NCI-H1930 (cell line): ENCODE measurements at places on chromosomes 16 and 17.

GRCh38 chr17:72362376-72363088, 241.7 kb downstream of the SOX9 start:
- DNase-seq: no peak

DNA sequence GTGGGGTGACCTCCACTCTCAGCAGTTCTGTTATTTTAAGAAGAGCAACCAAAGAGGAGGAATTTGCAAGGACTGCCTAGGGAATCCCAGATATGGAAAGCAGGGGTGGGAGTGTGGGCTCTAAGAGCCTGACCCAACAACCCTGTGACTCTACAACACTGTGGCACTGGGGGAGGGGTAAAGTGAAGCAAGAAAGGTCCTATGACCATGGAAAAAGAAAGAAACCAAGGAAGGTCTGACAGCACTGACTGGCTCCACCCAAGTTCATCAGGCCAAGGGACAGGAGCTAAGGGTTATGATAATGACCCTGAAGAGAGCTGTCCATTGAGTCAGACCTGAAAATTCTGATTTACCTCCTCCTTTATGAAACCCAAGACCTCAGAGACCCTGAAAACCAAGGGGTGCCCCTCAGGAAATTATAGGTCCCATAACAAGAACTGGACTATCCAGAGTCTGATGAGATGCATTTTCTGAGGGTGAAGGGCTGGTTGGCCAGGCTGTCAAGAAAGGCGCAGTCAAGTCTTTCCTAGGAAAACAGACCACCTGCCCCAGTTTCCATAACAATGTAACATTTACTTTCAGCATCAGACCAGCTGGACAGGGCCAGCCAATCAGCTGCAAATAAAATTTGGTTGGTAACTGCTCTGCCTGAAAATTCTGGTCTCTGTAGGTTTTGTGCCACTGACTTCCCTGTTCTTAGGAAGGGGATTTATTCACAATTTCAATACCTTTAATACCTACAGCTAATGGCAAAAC, 53.8 kb upstream of the MTMR4 start:
- DNase-seq: no peak

- DNase-seq: no peak
These were observed 320.2 kb downstream of the MAP2K6 start for GRCh38 chr17:69734656-69735055.

GRCh38 chr17:63481488-63481870, 4.6 kb downstream of the ACE start:
- DNase-seq: no peak

DNA sequence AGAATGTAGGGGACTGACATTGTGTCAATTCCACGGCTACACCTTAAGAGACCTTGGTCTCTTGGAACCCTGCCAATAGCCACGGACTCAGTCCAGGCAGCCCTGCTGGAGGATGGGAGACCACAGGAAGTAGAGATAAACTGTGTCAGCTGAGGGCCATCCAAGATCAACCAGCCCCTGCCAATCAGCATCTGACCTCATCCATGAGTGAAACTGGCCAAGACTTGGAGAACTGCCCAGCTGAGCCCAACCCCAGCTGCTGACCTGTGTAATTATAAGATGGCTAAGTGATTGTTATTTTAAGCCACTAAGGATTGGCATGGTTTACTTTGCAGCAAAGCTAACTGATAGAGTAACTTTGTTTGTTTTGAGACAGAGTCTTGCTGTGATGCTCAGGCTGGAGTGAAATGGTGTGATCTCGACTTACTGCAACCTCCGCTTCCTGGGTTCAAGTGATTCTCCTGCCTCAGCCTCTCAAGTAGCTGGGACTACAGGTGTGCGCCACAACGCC, 13.3 kb upstream of the YWHAE start:
- DNase-seq: no peak

GRCh38 chr16:19481296-19481695, 40.6 kb downstream of the GDE1 start:
- DNase-seq: no peak

DNA sequence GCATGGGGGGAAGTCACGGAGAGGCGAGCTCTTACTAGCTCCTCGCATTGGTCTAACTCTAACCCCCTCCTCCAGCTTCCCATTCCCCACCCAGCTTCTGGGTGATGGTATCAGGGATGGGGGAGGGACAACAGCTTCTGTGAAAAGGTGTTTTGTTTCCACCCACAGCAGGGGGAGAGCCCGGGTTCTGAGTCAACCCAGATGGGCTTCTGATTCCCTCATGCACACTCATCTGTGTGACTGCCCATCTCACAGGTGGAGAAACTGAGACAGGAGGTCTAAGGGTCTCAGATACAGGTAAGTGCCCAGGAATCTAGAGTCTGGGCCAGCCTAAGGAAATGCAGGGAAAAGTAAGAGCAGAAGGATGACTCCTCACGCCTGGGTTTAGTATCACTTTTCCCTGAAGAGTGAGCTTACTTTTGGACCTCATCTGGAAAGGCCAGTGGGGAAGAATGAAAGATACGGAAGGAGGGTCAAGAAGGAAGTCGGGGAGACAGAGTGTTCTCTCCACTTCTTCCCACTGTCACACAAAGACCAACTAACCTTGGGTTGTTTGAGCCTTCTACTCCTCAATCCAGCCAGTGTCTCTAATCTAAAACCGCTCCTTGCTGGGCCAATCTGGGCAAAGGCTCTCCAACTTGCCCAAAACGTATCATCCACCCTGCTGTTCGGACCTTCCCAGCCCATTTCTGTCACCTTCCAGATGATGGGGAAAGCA, 3.1 kb upstream of the TLCD2 start:
- DNase-seq: no peak

- no peak for DNase-seq
These were observed at the start of gene NLRP1 for GRCh38 chr17:5584383-5585286. Gene NLRP1 (minus strand): TSS chr17:5584509. CDS start chr17:5583957, 552 bp downstream.

DNA sequence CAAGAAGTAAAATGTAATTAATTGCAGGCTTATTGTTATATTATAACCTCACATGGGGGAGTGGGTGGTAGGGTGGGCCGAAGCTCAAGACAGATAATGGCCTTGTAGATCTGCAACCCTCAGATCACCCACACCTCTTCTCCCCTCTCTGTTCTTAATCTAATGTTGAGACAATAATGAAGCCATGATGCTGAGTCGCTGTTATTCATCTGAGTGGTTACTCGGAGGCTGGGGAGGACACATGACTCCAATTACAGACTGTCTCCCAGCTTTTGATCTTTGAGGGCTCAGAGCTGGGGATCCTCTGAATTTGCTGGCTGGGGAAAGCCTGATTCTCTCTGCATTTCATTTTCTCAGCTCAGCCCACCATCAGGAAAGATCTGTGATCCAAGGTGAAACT, 275.3 kb downstream of the SHISA9 start:
- DNase-seq: no peak

GRCh38 chr17:1890758-1891450, 61.1 kb downstream of the RPA1 start:
- no peak for DNase-seq
